Activated CD4-positive, alpha-beta T cell treated with anti-CD3 and anti-CD28 coated beads, Interleukin-2, amount 10 ng/mL, durations not matched to agents 24 days and 14 days (primary cell): ENCODE measurements at places on chromosomes 7 and 10.

GRCh38 chr10:4120096-4120853 lies 335.3 kb upstream of the KLF6 start:
- peaks cover 15% of the 10 kb centered on the region for H3K36me3 ChIP-seq
- DNase-seq, result no peak
- H3K4me1 ChIP-seq, result peaks cover 23% of the 10 kb centered on the region
- H3K4me3 ChIP-seq, result no peak overlapping the region
- H3K27me3 ChIP-seq, result peaks cover 2% of the 10 kb centered on the region

- peaks cover 6% of the 10 kb centered on the region for H3K27me3 ChIP-seq
- no peak overlapping the region for H3K27ac ChIP-seq
- DNase-seq, result no peak
- no peak overlapping the region for H3K4me3 ChIP-seq
- no peaks in the 10 kb centered on the region for H3K4me1 ChIP-seq
Measured at GRCh38 chr10:89853781-89854191, 152.4 kb downstream of the KIF20B start.

DNA sequence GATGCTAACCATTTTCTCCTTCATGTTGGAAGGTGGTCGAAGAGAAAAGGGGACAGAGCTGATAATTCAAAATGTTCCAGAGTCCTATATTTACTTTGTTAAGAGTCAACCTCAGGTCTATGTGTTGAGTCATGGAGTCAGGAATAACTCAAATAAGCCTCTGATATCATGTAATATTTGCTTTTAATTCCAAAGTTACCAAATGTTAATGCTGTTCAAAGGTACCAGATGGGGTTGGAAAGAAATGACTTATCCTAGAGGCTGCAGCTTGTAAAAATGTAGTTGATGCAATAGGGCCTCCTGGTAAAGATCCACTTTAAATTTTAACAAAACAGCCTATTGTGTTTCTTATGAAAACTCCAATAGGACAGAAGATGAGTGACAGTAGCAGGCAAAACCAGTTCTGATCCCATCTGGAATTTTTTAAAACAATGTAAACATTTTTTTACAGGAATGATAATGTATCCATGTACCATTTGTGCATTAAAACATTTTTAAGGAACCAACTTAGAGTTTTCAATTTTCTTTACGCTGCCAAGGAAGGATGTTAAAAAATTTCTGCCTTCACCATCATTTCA lies 218.2 kb downstream of the ANK3 start:
- no peak overlapping the region for H3K4me3 ChIP-seq
- no peak overlapping the region for H3K27ac ChIP-seq
- peaks cover 19% of the 10 kb centered on the region for H3K36me3 ChIP-seq
- no peaks in the 10 kb centered on the region for H3K27me3 ChIP-seq
- no peak for DNase-seq

DNA sequence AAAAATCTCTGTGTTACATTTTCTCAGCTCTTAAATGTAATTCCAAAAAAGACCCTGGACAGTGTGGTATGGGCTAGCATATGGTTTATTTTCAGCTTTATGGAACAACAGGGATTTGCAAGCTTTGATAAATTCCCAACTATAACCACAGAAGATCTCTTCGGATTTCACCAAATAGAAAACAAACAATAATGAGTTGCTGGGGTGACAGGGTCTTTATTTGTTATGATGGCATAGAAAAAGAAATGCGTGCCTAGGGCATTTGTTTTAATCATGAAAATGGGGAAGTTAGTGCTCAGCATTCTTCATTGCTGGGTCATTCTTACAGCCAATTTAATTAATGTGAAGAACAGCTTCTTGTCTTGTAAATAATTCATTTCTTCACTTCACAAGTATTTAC lies 139.0 kb downstream of the LRRN3 start:
- H3K4me1 ChIP-seq, result peaks cover 9% of the 10 kb centered on the region
- H3K27me3 ChIP-seq, result no peaks in the 10 kb centered on the region
- H3K36me3 ChIP-seq, result no peaks in the 10 kb centered on the region
- DNase-seq, result no peak
- H3K27ac ChIP-seq, result no peak overlapping the region

GRCh38 chr10:103592186-103593021 lies 98.9 kb downstream of the NEURL1 start:
- DNase-seq, result peak; percentile 78
- no peaks in the 10 kb centered on the region for H3K4me1 ChIP-seq
- H3K36me3 ChIP-seq, result peaks cover 2% of the 10 kb centered on the region
- H3K27me3 ChIP-seq, result no peaks in the 10 kb centered on the region
- no peak overlapping the region for H3K4me3 ChIP-seq

- no peak for DNase-seq
- H3K27ac ChIP-seq, result no peak overlapping the region
- no peak overlapping the region for H3K4me3 ChIP-seq
- H3K4me1 ChIP-seq, result no peaks in the 10 kb centered on the region
- H3K36me3 ChIP-seq, result no peaks in the 10 kb centered on the region
Measured at GRCh38 chr7:19915596-19915995, 142.2 kb upstream of the TMEM196 start.

DNA sequence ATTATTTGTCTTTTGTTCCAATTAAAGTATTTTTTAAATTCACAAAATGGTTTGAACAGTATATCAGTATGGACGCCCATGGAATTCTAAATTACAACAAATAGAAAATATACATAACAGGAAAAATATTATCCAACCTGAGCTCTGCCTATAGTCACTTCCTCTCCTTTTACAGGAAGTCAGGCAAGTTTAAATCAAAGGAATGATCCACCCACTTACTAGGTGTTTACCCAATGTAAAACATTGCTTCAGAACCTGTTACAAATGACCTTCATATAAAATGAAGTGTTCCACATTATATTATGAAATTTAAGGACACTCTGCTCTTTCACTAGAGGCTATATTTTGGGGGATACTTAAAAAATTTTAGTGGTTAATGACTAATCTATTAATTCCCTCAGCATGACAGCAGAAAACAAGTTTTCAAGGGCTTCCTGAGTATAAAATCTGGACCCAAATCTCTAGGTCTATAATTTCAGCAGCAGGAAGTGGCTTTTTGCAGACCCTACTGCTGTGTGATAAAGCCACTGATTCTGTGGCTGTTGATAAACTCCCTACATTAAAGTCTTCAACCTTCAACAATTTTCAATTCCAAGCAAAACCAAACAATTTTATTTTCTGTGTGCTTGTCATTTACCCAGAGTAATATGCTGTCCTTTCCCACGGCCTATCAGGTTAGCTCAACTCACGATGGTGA lies 722.6 kb downstream of the GATA3 start:
- H3K27ac ChIP-seq, result no peak overlapping the region
- no peak overlapping the region for H3K4me3 ChIP-seq
- peaks cover 4% of the 10 kb centered on the region for H3K4me1 ChIP-seq
- DNase-seq, result no peak
- no peaks in the 10 kb centered on the region for H3K27me3 ChIP-seq

DNA sequence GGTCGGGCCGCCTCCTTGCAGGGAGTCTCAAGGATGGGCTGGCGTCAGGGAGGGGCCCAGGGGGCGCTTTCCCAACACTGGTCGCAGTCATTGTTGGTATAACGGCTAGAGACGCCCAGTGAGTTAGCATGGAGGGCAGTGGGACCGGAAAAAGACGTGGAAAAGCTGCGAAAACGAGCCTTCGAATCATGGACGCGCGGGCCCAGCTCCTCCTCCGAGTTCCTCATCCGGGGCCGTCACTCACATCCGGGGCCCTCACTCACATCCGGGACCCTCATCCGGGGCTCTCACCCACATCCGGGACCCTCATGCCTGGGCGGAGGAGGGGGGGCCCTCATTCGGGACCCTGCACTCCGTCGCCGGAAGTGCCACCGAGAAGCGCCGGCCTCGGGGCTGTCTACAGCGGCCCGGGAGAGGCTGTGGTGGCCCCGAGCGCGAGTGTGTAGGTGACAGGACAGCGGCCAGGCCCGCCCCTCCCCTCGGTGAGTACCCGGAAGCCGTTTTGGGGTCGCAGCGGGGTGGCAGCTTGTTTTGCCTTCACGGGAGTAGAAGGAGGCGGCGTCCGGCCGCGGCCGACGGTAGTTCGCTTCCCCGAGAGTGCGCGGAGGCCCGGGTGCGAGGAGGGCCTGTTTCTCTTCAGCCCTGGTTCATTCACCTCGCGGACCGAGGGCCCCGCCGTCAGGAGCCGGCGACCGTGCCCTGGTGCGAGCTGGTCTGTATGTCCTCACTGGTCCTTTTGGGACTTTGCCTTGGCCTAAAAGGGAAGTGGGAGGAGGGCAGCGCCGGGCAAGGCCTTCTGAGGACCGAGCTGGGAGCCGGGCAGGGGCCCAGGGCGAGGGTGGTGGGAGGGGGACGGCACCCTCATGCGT lies at the start of gene ZNF655:
Gene ZNF655 (plus strand): TSS at position 337 of the 869 bp plus-strand sequence. CDS start 1,918 bp downstream, outside the sequence.
- peak; percentile 97 for DNase-seq
- H3K4me3 ChIP-seq, result peak within 1 kb of the TSS; percentile 100
- peaks cover 40% of the 10 kb centered on the region for H3K4me1 ChIP-seq
- peaks cover 66% of the 10 kb centered on the region for H3K36me3 ChIP-seq

DNA sequence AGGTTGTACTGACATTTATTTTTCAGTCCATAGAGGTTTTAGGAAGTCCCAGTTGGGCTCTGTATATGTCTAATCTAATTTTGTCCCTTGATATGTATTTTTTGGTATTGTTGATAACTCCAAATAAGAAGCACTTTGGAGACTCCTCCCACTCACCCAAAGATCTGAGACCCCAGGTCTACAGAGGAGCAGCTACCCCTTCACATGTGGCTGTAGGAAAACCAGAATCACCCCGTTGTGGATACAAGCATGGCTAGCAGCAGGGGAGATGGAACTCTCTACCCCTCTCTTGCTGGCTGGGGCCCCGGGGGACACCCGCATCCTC lies 9.4 kb downstream of the HHEX start:
- no peak overlapping the region for H3K27ac ChIP-seq
- peak overlapping the region; percentile 86 for H3K4me3 ChIP-seq

DNA sequence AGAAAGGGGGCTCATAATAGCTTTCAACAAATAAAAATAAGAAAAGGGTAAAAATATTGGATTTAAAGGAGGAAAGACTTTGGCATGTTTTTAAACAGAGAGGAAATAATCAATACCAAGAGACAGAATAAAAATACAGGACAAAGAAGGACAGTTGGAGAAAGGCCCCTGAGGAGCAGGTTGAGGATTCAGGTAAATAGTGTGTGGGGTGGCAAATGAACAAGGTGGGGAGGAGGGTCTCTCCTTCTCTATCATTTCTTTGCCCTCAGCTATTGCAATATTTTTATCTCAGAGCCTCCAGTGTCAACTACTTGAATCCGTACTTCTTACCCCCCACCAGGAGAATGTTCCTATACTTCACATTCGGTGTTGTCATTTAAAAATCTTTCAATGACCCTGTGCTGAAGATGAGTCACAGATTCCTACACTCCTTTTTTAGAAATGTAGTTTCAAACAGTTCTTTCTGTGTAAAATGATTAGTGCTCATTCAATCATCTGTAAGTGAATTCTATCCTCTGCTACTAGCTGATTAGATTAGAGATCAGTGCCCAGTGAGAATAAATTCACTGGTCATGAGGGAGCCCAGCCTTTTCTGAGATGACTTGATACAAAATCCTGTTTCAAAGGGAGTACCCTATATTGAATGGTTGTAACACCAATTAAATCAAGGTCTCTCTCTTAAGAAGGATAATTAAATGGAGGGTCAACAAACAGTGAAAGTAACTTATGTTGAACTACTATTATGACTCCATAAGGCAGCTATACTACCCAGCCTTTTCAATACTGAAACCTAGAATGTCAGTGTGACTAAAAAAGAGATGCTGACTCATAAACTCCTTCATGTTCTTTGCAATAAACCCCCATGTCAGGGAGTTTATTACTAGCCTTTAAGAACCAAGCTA lies 50.4 kb upstream of the WNT16 start:
- H3K36me3 ChIP-seq, result no peaks in the 10 kb centered on the region
- peak overlapping the region; percentile 29 for H3K4me3 ChIP-seq
- H3K27ac ChIP-seq, result peak overlapping the region; percentile 70

DNA sequence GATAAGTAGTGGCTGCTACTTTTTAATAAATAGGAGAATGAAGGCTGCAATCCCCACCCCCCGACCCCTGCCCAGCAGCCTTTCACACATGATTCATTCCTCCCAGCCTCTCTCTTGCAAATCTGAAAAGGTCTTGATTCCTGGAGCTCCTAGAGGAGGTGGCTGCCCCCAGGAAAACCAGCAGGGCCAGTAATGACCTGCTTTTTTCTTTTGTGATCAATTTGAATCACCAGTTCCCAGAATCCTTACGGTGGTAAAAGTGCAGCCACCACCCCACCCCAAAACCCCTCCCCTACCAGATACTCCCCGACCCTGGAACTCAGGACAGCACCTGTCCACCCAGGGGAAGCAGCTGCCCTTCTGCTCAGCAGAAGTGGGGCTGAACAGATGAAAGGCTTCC lies 108.9 kb downstream of the C10orf105 start:
- H3K4me3 ChIP-seq, result no peak overlapping the region
- no peak for DNase-seq
- no peak overlapping the region for H3K27ac ChIP-seq
- peaks cover 2% of the 10 kb centered on the region for H3K4me1 ChIP-seq
- H3K27me3 ChIP-seq, result peaks cover 8% of the 10 kb centered on the region

- no peak for DNase-seq
- no peak overlapping the region for H3K4me3 ChIP-seq
- no peaks in the 10 kb centered on the region for H3K4me1 ChIP-seq
- no peaks in the 10 kb centered on the region for H3K36me3 ChIP-seq
Measured at GRCh38 chr7:80413383-80413945, 98.4 kb downstream of the GNAT3 start.

GRCh38 chr7:573933-574381 lies 54.3 kb upstream of the PDGFA start:
- no peak overlapping the region for H3K27ac ChIP-seq
- no peaks in the 10 kb centered on the region for H3K4me1 ChIP-seq
- peaks cover 9% of the 10 kb centered on the region for H3K36me3 ChIP-seq
- H3K27me3 ChIP-seq, result no peaks in the 10 kb centered on the region

- H3K27ac ChIP-seq, result no peak overlapping the region
- H3K27me3 ChIP-seq, result no peaks in the 10 kb centered on the region
- no peak for DNase-seq
- H3K4me1 ChIP-seq, result no peaks in the 10 kb centered on the region
- H3K4me3 ChIP-seq, result no peak overlapping the region
- peaks cover 25% of the 10 kb centered on the region for H3K36me3 ChIP-seq
Measured at GRCh38 chr7:140686921-140687320, 9.6 kb upstream of the NDUFB2 start.

DNA sequence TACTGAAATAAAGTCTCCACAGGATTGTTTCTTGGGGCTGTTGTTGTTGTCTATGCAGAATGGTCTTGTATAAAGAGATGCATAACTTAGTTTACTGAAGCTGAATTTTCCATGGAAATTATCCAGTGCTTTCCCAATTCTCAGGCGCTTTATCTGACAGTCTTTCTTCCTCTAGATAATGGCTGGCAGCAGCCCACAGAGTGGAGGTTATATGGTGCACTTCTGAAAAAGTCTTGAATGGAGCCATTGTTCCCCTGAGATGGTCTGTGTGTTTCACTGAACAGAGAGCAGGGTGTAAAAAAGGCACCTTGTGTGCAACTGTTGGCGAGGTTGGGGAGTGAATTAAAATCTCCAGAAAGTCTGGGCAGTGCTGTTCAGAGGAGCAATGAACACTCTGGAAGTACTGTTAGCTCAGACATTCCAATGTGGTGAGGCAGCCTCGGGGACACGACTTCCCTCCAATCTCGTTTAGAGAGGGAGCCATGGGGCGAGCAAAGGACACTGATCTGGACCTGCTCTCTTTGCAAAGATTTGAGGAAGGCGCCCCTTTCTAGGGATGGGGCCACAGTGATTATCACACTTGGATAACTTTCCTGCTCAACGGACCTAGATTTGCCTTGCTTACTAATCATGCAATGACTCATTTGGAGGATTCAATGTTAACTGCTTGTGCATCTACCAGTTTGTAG lies 2.0 kb upstream of the PLCE1 start:
- H3K27me3 ChIP-seq, result peaks cover 62% of the 10 kb centered on the region
- no peaks in the 10 kb centered on the region for H3K36me3 ChIP-seq
- no peak overlapping the region for H3K4me3 ChIP-seq
- no peak for DNase-seq
- no peak overlapping the region for H3K27ac ChIP-seq
- peaks cover 3% of the 10 kb centered on the region for H3K4me1 ChIP-seq
